ENCODE measurements at places on chromosomes 7 and 10. TPM values are rescaled to one million over a fixed set of nuclear protein-coding genes. Genes with fewer than 3 reads are reported as not detected.

GRCh38 chr10:119101366-119102098 lies 2.4 kb upstream of the DENND10 start:
- peaks cover 6% of the 10 kb centered on the region for H3K4me1 ChIP-seq
- DNase-seq: no peak
- H3K4me3 ChIP-seq: no peak overlapping the region
- no peak overlapping the region for H3K27ac ChIP-seq
- peaks cover 2% of the 10 kb centered on the region for H3K36me3 ChIP-seq
- no peaks in the 10 kb centered on the region for H3K27me3 ChIP-seq

DNA sequence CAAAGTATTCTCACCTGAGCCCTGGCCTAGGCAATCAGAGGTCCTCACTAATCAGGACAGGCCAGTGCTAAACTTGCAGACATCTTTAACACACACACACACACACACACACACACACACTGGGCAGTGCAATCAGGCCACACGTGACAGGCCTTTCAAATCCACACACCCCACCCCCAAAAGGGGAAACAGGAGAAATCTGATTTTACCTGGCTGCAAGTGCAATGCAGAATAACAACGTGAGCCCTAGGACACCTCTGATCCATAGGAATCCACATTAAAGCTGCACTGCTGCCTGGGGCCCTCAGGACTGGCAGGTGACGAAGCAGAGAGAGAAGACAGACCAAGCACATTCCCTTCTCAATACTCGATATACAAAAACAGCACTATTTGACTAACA lies 218.9 kb downstream of the FAM107B start:
- H3K27ac ChIP-seq: peak overlapping the region; percentile 48
- H3K27me3 ChIP-seq: no peaks in the 10 kb centered on the region
- peaks cover 19% of the 10 kb centered on the region for H3K4me1 ChIP-seq
- no peak overlapping the region for H3K4me3 ChIP-seq

The VTI1A gene
- 23.5 TPM for total RNA-seq

The CDNF gene
- total RNA-seq: 1.8 TPM

The LRRTM3 gene
- 2.6 TPM for total RNA-seq

- H3K4me1 ChIP-seq: no peaks in the 10 kb centered on the region
- H3K27me3 ChIP-seq: no peaks in the 10 kb centered on the region
- H3K27ac ChIP-seq: peak overlapping the region; percentile 72
- H3K36me3 ChIP-seq: no peaks in the 10 kb centered on the region
- peak; percentile 44 for DNase-seq
These were observed 340.8 kb downstream of the ARL4A start for GRCh38 chr7:13028036-13028824.

DNA sequence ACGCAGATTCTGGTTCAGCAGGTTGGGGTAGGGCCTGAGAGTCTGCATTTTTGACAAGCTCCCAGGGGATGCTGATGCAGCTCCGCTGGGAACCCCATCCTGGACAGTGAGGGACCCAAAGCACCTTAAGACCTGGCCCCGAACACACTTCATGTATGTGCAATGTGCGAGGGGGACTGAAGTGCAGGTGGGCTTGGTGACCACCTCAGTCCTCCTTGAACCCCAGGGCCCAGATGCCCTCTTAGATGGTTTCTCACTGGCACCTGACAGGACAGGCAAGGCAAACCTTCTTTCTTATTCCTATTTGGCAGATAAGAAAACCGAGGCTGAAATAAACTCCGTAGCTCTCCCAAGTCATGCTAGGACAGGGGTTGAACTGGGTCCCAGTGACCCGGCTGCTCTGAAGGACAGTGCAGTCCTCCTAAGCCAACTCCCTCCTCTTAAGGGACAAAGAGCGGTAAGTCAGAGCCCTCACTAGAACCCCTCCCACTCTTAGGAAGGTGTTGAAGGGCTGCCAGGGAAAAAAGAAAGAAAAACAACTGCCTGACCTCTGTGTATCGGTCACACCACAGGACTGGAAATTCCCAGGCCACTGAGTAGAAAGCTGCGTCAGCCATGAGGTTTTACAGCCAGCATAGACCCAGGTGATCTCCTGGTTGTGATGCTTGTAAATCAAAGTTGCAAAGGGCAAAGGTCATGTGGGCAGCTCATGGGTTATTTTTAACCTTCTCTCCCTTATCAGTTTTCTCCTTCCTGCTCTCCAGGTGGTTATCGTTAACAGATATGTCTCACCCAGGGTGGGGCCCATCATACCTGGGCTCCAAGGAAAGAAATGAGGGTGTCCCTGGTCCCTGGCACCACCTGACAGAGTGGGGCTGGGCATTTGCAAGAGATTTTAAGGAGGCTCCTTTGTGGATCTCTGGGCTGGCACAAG lies 90.9 kb upstream of the SMNDC1 start:
- peak; percentile 36 for DNase-seq
- H3K27ac ChIP-seq: no peak overlapping the region
- H3K4me1 ChIP-seq: peaks cover 27% of the 10 kb centered on the region
- H3K36me3 ChIP-seq: no peaks in the 10 kb centered on the region

DNA sequence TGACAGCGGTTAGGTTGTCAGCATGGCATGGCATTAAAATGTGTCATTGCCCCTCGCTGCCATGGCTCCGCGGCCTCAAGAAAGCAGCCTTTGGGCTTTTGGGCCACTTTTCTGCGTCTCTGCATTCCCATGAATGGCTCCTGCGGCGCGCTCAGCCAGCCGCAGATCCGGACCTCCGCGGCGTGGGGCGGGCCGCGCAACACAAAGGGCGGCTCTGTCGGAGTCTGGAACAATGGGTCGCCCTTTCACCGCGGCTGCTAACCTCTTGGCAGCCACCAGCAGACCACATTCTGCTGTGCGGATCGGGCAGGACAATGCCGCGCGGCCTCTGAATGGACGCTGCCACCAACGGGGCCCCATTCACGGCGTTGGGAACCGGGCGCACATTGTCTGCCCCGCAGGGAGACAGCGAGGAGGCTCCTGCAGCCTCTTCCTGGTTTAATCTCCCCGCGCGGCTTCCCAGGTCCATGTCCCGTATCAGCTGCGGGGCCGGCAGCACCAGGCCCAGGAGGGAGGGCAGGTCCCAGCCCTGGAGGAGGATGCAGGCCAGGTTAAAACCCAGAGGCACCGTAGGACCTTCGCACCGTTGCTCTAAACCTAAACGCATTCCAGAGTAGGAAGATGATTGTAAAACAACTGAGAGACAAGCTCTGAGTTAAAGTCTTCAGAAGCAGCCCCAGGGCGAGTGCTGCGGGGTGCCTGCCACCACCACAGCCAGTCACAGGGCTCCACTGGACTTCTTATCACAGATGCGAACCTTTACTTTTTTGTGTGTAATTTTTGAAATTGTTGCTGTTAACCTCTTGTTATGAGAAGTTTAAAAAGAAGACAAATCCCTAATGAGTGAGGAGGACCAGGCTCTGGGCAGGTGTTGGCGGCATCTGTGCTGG lies 71.6 kb downstream of the NKX6-2 start:
- peaks cover 19% of the 10 kb centered on the region for H3K36me3 ChIP-seq
- DNase-seq: no peak
- H3K4me1 ChIP-seq: peaks cover 3% of the 10 kb centered on the region
- H3K4me3 ChIP-seq: no peak overlapping the region
- no peaks in the 10 kb centered on the region for H3K27me3 ChIP-seq
- no peak overlapping the region for H3K27ac ChIP-seq

GRCh38 chr7:7739204-7740036 lies 21.0 kb upstream of the RPA3 start:
- H3K27me3 ChIP-seq: no peaks in the 10 kb centered on the region
- H3K27ac ChIP-seq: no peak overlapping the region
- H3K36me3 ChIP-seq: no peaks in the 10 kb centered on the region
- peaks cover 11% of the 10 kb centered on the region for H3K4me1 ChIP-seq

DNA sequence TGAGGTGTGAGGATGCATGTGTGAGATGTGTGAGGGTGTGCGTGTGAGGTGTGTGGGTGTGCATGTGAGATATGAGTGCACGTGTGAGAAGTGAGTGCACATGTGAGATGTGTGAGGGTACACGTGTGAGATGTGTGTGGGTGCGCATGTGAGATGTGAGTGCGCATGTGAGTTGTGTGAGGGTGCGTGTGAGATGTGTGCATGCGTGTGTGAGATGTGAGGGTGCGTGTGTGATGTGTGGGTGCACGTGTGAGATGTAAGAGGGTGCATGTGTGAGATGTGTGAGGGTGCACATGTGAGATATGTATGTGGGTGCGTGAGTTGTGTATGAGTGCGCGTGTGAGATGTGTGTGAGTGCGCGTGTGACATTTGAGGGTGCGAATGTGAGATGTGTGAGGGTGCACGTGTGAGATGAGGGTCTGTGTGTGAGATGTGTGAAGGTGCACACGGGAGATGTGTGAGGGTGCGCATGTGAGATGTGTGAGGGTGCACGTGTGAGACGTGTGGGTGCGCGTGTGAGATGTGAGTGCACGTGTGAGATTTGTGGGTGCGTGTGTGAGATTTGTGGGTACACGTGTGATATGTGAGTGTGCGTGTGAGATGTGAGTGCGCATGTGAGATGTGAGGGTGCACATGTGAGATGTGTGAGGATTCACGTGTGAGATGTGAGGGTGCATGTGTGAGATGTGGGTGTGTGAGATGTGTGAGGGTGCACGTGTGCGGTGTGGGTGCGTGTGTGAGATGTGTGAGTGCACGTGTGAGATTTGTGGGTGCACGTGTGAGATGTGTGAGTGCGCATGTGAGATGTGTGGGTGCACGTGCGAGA lies 30.5 kb downstream of the PPIF start:
- DNase-seq: no peak
- no peak overlapping the region for H3K4me3 ChIP-seq
- H3K27ac ChIP-seq: no peak overlapping the region
- H3K4me1 ChIP-seq: peaks cover 46% of the 10 kb centered on the region
- peaks cover 2% of the 10 kb centered on the region for H3K27me3 ChIP-seq
- peaks cover 8% of the 10 kb centered on the region for H3K36me3 ChIP-seq

The TAS2R4 gene
- 1.5 TPM for total RNA-seq

The TWIST1 gene
- total RNA-seq: 8.3 TPM

- H3K27ac ChIP-seq: no peak overlapping the region
- DNase-seq: no peak
- H3K4me3 ChIP-seq: no peak overlapping the region
These were observed 16.7 kb downstream of the DLG5 start for GRCh38 chr10:77909749-77910375.

GRCh38 chr7:125355899-125356298 lies 426.3 kb upstream of the POT1 start:
- no peak overlapping the region for H3K4me3 ChIP-seq
- peak overlapping the region; percentile 57 for H3K27ac ChIP-seq
- DNase-seq: peak; percentile 43
- no peaks in the 10 kb centered on the region for H3K27me3 ChIP-seq

- H3K27me3 ChIP-seq: no peaks in the 10 kb centered on the region
- H3K27ac ChIP-seq: no peak overlapping the region
- no peak for DNase-seq
These were observed 112.8 kb upstream of the ODAD2 start for GRCh38 chr10:28111712-28112111.

DNA sequence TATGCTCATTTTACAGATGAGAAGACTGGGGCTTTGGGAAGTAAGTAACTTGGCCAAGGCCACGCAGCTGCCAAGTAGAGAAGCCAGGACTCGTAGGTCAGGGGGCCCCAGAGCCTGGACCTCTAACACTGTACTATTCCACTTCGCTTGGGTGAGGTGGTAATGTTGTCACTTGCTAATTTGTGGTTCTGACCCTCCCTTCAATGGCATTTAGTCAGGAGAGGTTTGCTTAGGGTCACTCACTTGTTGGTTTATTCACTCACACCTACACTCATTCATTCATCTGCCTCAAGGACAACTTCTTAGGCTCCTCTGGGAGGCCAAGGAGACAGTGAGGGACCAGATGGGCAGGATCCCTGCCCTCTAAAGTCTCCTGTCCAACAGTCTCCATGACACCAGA lies 21.3 kb downstream of the BTBD16 start:
- peaks cover 27% of the 10 kb centered on the region for H3K4me1 ChIP-seq
- no peak for DNase-seq
- H3K4me3 ChIP-seq: no peak overlapping the region
- H3K27me3 ChIP-seq: no peaks in the 10 kb centered on the region
- H3K27ac ChIP-seq: no peak overlapping the region

The SSC4D gene
- total RNA-seq: 0.84 TPM

The LIPN gene
- not detected for total RNA-seq
